ENCODE measurements at places on chromosomes 12 and 14.
A peak's percentile ranks its signal among the peaks of the same experiment; 100 is the strongest.

DNA sequence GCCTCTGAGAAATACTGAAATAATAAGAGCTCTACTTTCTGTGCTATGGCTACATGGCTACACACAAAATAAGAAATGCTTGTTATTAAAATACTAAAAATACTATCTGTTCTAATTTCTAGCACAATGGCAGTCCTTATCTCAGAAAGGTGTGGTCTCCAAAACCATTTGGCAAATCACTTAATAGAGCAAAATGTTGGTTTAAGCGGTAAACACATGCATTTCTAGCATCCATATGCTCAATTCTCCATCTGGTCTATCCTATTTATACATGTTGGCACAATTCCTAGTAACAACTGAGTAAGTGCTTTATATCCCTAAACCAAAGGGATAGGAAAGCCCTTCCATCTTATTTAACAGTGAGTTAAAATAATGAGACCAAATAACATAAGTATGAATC, 107.0 kb downstream of the PAPLN start:
- no peak for DNase-seq

GRCh38 chr12:113973109-113973904, 7.2 kb upstream of the RBM19 start:
- no peak for DNase-seq

GRCh38 chr12:102498471-102498870, 18.1 kb upstream of the IGF1 start:
- DNase-seq, result no peak

GRCh38 chr14:86772075-86772474, 1220.9 kb downstream of the GALC start:
- no peak for DNase-seq

DNA sequence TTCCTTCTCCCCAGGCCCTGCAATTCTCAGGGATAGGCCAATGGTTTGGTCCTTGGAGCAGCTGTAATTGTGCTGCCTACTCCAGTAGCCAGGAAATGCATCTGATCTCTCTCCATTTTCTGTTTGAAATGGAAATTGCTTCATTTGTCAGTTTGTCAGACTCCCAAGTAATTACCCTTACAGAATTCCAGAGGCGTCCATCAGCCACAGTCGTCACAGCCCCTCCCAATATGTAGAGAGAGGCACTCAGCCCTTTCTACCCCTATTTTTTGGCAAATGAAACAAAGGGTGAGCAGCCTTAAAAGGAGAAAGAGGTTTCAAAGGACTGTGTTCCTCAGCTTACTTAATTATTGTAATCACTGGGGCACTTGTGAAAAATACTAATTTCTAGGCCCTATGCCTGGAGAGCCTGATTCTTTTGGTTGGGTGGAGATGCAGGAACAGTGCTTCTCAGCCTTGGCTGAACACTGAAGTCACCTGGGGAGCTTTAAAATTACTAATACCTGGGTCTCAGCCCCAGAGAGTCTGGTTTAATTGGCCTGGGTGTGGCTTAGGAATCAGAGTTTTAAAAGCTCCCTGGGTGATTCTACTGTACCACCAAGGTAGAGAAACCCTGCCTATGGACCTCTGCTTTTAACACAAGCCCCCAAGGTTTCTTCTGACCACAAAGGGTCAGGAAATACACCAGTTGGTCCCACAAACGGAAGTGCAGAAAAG, 190.0 kb downstream of the EMP1 start:
- DNase-seq, result no peak

DNA sequence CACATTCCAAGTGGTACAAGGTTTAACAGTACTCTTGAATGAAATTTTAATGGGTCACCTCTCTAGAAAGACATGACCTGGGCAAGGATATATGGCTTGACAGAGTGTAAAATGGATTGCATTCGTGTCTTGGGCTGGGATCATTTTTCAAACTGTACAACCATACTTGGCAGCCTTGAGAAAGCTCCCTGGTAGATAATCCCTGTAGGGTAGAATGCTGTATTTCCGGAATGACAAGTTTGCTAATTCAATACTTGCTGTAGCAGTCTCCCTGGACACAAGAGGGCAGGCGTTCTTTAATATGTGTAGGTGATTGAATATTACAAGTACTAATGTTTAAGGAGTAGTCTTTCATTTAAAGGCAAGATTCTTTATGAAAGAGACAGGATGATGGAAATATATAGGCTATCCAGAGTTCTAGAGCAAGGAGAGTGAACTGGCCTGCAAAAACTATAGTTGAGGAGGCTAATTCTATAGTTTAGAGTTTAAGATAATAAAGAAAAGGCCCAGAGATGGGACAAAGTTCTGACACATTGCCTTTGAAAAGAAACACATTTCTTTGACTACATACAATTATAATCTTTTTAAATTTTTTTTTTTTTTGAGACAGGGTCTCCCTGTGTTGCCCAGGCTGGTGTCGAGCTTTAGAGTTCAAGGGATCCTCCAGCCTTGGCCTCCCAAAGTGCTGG, 53.4 kb downstream of the PLBD1 start:
- peak; percentile 1 for DNase-seq

DNA sequence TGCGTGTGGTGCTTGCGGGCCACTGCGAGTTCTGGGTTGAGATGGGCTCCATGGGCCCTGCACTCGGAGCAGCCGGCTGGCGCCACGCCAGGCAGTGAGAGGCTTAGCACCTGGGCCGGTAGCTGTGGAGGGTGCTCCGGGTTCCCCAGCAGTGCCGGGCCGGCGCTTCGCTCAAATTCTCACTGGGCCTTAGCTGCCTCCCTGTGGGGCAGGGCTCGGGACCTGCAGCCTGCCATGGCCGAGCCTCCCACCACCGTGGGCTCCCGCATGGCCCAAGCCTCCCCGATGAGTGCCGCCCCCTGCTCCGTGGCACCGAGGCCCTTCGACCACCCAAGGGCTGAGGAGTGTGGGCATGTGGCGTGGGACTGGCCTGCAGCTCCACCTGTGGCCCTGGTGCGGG, 375.7 kb downstream of the NELL2 start:
- DNase-seq, result no peak

DNA sequence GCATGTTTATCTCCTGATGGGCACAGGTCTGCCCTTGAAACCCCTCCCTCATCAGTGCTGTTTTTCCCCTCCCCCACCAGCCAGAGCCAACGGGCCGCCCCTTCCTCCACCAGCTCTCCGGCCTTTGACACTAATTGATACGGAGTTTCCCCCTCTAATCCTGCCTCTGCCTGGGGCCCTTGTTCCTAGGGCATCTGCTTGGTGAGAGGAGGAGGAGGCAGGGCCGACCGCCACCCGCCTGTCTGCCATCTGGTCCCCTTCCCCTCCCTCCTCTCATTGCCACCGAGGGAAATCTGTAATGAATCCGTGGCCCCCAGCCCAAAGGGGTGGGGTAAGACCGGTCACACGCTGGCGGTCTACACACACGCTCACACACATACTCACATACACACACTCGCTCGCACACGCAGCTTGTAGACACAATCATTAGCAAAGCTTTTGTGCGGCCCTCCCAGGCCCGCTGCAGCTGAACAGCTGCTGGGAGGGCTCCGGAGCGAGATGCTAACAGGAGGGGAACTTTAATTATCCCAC, 27.4 kb downstream of the SRRM4 start:
- DNase-seq, result peak; percentile 61

GRCh38 chr12:130083002-130083401, 79.3 kb upstream of the FZD10 start:
- DNase-seq, result no peak
